ENCODE measurements at places on chromosomes 5 and 9.

GRCh38 chr5:150848271-150848670 is 1.9 kb downstream of the IRGM start:
- no peak for DNase-seq

DNA sequence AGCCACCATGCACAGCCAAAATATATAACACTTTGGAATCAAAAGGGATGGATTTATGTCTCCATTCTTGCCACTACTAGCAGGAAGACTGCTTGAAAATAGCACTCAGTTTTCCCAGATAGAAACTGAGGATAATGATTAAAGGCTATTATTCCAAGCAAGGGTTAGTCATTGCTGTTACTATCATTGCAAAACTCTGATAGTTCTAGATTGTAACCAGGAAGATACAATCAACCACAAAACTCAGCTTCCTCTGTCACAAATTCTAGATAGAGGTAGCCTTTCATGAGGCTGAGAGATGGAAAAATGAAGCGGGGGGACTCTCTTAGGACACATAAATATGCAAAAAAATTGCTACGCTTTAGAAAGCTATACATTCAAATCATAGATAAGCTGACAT is 3.1 kb downstream of the ANXA1 start:
- DNase-seq, result no peak

GRCh38 chr5:154112255-154112654 is 73.5 kb downstream of the MFAP3 start:
- no peak for DNase-seq

- no peak for DNase-seq
Measured at GRCh38 chr5:151682240-151682639, 4.5 kb downstream of the SPARC start.

DNA sequence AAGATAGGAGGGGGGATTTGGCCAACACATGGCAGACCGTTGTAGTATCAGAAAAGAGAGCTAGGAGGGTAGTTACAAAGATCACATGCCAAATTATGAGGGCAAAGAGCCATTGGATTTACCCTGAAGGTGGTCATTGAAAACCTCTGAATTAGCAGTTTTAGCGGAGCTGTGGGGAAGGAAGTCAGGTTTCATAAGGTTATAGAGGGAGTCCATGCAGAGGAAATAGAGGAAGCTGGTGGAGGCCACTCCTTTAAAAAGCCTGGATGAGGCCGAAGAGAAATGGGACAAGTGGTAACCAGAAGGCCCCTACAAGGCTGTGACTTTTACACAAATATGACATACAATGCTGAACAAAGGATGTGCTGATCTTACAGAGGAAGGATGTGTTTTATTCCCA is 13.2 kb downstream of the DOCK8 start:
- DNase-seq, result no peak

- no peak for DNase-seq
Measured at GRCh38 chr5:157986431-157986990, 127.6 kb upstream of the CLINT1 start.

DNA sequence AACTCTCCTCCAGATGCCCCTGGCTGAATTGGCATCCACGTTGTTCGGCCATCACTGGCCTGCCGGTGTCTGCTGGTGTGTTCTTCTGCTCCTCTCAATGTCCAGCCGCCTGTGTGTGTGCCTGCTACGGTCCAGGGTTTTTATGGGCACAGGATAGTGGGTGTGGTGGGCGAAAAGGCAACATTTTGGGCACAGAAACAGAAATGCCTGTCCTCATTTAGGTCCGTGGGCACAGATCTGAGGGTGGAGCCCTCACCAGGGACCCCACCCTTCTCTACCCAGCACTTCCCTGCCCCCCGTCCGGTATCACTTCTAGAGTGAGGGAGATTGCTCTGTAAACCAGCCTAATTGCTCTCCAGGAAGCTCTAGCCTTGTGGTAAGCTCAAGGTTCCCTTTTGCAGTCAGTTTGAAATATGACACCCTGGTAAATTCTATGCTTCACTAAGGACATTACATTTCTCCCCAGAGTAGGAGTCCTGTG is 410.1 kb downstream of the MAT2B start:
- peak; percentile 24 for DNase-seq

DNA sequence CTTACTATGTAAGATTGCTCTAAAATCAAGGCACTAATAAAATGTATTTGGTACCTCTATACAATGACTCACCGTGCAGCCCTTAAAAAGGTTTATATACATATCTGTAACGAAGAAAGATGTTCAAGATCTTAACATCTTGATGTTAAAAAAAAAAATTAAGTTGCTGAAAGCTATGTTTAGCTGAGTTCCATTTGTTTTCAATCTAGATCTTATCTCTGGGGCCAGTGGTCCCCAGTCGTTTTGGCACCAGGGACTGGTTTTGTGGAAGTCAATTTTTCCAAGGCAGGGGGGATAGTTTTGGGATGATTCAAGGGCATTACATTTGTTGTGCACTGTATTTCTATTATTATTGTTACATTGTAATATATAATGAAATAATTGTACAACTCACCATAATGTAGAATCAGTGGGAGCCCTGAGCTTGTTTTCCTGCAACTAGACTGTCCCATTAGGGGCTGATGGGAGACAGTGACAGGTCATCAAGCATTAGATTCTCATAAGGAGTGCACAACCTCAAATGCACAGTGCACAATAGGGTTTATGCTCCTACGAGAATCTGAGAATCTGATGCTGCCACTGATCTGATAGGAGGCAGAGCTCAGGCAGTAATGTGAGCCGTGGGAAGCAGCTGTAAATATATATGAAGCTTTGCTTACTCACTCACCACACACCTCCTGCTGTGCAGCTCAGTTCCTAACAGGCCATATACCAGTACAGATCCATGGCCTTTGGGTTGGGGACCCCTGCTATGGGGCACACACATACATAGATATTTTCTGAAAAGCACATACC is 27.6 kb upstream of the TSLP start:
- DNase-seq, result peak; percentile 39

- peak; percentile 58 for DNase-seq
Measured at GRCh38 chr9:98280574-98280973, 25.1 kb upstream of the TBC1D2 start.

DNA sequence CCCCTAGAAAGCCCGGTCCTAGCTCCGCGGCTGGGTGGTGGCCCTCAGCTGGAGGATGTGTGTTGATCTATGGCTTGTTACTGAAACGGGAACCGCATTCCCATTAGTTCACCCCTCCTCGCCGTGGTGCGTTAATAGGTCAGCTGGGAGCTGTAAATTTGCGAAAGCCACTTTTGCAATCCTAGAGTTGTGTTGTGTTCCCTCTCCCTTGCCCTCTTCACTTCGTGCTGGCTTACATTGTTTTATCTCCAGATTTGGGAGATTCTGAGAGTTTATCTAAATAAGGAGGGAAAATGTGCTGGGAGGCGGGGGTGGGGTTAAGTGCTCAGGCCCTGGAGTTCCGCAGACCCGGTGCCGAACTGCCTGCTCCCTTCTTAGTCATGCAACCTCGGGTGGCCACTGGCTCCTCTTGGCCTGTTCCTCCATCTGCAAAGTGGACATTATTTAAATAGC is 62.8 kb downstream of the HMCN2 start:
- DNase-seq, result peak; percentile 34

GRCh38 chr5:123180178-123180577 is 91.1 kb downstream of the PRDM6 start:
- no peak for DNase-seq

DNA sequence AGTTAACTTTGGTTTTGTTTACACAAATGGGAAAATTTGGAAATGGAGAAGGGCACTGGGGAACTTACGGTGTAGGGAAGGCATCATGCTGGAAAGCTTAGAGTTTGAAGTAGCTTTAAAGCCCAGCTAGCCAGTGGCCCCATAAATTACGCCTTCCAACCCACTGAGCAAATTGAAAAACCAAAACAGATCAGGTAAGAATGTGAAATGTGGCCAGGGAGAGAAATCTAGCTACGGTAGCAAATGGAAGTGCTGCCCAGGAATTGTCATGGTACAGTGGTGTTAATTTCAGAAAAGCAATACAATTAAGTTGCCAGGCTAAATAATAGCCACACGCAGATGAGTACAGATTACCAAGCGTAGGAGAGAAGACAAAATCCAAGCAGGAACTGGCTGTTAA is 654.8 kb downstream of the PRELID2 start:
- DNase-seq, result no peak

GRCh38 chr5:178370102-178370501 is 137.5 kb upstream of the PHYKPL start:
- no peak for DNase-seq

- DNase-seq, result no peak
Measured at GRCh38 chr5:117732264-117732663, 1157.6 kb upstream of the SEMA6A start.

DNA sequence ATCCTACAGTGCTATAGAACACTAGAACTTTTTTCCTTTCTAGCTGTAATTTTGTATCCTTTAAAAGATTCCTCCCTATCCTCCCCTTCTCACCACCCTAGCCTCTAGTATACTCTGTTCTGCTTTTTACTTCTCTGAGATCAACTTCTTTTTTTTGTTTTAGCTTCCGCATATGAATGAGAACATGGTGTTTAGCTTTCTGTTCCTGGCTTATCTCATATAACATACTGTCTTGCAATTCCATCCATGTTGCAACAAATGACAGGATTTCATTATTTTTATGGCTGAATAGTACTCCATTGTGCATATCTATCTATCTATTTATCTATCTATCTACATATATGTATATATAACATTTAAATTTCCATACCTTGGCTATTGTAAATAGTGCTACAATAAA is 126.0 kb upstream of the MAN2A1 start:
- no peak for DNase-seq

DNA sequence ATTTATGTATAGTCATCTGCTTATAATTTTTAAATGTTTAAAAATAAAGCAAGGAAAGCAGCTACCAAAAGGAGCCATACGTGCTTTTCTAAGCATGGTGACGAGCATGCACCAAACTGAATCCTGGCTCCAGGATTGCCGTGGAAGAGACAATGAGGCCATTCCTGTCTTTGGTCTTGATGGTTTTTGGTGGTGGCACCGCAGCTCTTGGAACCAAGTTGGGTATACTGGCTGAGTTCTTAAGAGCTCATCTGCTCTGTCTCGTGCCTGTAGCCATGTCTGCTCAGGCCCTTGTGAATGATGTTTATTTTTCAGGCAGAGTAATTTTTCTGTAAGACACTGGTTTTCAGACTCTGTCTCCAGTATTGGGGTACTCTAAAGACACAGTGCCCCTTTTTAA is 246.1 kb downstream of the FANCC start:
- DNase-seq, result no peak

GRCh38 chr9:133485531-133486260 is 6.8 kb upstream of the SLC2A6 start:
- DNase-seq, result no peak
